Right ventricle myocardium inferior (tissue), 1 donor: ENCODE measurements at places on chromosomes 1 and 21. TPM values are rescaled to one million over a fixed set of nuclear protein-coding genes. Genes with fewer than 3 reads are reported as not detected.

- DNase-seq: no peak
These were observed 73.5 kb downstream of the RPS6KC1 start for GRCh38 chr1:213124590-213124989.

DNA sequence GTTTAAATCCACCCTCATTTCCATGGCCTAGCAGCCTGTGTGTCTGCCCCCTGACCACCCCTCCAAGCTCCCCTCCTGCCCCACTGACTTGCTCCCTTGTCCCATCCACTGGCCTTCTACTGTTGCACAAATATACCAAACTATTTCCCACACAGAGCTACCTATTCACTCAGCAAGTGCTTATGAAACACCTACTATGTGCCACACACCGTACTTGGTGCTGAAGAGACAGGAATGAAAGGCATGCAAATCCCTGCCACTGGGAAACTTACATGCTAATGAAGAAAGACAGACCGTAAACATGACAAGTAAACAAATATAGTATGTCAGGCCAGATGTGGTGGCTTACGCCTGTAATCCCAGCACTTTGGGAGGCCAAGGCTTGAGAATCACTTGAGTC, 49.9 kb upstream of the CAPZB start:
- no peak for DNase-seq

RCSD1 gene
- total RNA-seq: 41.6 TPM

DNA sequence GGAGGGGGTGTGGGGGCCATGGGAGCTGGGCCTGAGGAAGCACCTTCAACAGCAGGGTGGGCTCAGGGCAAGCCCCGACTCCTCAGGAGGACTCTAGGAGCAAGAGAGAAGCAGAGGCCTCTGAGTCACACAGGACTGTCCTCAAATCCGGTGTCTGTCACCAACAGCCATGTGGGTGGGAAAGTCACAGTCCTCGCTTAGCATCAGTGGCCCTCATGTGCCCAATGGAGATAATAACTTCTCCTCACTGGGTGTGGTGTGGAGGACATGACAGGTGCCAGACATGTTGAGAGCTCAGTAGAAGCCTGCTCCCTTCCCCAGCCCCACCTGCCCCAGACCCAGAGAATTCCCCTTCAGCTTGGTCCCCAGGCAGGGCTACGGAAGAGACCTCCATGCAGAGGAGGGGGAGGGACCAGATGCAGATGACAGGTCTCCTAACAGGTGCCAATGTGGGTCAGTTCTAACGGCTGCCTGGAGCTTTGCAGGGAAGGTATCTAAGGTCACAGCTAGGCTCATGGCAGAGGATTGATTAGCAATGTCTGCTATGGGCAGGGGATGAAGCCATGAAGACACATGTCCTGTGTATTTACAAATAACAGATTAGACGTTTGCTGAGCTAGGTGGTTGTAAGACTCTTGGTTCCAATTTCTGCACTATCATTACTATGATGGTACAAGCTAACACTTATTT, 30.2 kb downstream of the TTC39A start:
- DNase-seq: no peak

DNA sequence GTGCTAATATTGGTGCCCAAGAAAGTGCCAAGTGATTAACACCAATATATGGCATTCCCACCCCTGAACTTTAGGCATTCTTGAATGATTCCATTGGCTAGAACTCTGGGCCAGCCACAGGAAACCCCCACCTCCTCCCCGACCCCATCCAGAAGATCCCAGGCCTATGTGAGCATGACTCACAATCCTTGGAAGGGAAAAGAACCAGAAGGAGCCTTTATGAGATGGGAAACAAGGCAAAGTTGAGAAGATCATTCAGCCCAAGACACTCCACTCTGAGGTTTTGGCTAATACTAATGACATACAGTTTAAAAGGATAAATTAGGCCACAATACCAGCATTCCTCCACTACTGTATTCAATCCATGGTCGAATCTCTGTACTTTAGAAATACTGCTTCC, 21.8 kb downstream of the ELK4 start:
- no peak for DNase-seq

DNA sequence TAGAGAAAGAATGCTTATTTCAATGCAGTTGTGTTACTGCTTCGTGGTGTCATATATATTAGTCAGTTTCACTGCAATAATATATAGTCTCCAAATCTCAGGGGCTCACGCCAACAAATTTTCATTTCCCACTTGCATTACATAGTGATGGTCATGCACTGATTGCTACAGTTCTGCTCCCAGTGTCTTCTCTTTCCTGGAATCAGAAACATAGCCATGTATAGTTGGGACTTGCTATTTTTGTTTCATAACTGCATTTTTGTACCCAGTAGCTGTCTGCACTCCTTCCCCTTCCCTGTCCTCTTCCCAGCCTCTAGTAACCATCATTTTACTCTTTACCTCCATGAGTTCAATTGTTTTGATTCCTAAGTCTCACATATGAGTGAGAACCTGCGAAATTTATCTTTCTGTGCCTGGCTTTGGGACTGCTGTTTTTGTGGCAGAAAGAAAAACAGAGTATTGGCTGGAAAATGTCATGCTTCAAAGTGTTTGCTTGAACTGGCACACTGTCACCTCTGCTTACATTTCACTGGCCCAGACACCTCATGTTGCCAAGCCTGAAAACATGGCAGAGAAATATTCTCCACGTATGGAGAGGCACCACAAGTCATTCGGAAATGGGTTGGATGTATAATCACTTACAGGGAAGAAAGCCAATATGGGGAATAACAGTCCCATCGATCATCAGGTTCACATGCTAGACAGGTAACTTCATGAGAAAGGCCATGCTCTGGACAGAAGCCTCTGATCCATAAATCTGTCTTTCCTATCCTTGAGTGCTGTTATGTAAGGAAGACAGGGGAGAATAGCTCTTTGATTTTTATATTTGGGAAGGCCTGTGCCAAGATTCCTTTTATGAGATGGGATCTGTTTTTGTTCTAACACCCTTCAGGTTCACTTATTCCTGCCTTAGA, 60.4 kb upstream of the BACH1 start:
- DNase-seq: no peak

DNA sequence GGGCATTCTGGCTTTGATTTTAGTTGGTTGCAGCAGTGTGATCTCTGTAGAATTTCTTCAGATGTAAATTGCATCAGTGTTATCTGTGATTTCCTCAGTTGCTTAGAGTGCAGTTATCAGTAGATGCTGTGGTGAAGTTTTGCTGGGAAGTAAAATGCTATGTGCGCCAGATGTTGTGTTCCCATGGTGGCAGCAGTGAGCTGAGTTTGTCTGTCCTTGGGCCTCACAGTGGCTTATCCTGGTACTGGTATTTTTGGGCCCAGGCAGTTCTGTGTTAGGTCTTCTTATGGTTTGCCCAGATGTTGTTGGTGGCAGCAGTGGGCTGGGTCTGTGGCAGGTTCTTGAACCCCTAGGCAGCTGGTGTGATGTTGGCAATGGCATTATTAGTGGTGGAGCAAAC, 1242.1 kb downstream of the PLA2G4A start:
- DNase-seq: no peak

PRRC2C gene
- total RNA-seq: 45.7 TPM

DNA sequence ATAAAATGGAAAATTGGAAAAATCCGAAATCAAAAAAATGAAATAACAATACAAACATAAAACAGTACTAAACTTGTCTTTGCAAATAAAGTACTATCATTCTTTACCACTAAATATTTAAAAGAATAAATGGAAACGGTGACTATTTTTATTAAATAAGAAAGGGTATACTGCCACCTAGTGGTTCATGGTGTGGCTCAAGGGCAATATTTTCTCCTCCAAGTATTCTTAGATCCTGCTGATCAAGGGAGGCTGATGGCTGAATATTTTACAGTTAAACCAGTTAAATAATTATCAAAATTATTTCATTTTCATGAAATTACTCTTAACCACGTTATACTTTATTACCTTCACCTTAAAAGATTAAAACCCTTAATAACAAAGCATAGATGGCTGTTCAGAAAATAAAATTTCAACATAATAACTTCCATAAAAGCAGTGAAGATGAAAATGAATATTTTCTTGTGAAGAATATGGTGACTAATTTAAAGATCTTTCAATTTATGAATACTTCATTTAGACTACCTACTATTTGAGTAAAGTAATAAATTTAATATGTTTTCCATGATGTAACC, 1793.9 kb downstream of the NCAM2 start:
- no peak for DNase-seq

GRCh38 chr1:55580845-55581332, 365.7 kb upstream of the USP24 start:
- DNase-seq: no peak

S100A2 gene
- total RNA-seq: 2.3 TPM

GRCh38 chr1:161088587-161089110, 709 bp downstream of the NECTIN4 start:
- no peak for DNase-seq

- DNase-seq: peak; percentile 83
These were observed 76.7 kb downstream of the SIPA1L2 start for GRCh38 chr1:232553050-232553754.

ARHGAP29 gene
- total RNA-seq: 27.5 TPM

DNA sequence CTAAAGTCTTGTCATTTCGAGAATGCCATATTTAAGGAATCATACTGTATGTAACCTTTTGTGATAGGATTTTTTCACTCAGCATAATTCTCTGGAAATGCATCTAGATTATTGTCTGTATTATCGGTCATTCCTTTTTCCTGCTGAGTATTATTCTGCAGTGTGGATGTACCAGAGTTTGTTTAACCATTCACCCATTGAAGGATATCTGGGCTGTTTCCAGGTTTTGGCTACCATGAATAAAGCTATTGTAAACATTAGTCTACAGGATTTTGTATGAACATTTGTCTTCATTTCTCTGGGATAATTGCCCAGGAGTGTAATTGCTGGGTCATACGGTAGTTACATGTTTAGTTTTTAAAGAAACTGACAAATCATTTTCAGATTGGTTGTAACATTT, 61.8 kb downstream of the ATP1A1 start:
- no peak for DNase-seq

NES gene
- total RNA-seq: 131 TPM

- no peak for DNase-seq
These were observed 14.5 kb upstream of the CFHR4 start for GRCh38 chr1:196873385-196873784.

GRCh38 chr1:156895927-156896326, 2.4 kb downstream of the PEAR1 start:
- peak; percentile 49 for DNase-seq

DNA sequence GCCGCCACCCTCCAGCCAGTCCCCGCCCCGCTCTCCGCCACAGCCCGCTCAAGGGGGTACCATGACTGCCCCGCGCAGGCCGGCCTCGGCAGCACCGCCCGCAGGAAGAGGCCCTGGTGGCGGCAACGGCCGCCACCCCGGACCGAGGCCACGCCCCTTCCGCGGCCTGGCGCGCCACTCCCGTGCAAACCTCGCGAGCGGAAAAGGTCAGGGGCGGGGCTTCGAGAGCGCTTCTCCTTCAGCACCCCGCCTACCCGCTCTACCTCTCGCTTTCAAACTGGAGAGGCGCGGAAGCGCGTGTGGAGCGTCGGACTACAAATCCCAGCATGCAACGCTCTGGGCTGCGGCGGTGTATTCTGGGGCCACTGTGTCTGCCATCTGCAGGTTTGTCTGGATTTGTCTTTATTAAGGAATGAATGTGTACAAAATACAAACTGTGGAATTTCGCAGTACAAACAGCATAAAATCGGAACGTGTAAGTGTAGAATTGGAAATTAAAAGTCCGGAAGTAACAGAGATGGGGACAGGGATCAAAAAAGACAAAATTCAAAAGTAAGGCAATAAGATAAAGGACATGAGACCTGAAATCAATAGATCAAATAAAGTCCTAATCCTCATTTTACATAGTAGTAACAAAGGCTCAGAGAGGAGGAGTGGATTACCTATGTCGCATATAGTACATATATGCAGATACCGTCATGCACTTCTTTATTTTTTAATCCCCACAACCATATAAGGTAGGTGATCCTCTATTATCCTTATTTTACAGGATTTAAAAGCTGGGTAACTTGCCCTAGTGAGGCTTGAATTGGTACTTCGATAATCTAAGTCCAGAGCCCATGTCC, 464 bp upstream of the ADSS2 start:
- DNase-seq: peak; percentile 99

DNA sequence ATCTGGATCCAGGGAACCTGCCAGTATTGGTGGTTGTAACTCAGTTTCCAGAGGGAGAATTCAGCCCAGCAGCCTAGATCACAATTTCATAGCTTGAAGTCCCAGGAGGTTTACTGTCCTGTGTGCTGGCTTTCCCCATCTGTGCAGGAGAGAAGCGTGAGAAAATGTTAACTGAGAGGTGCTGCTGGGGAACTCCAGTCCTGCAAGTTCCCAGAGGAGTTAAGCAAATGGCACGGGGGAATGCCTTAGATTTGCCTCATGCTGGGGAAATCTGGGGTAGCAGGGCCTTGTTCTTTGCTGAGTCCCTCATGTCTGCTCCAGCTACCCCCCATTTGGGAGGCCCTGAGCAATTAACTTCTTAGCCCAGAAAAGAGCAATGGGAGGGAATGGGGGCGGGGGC, 25.1 kb upstream of the SLAMF6 start:
- no peak for DNase-seq

MXRA8 gene
- 21.8 TPM for total RNA-seq
